GM23338 (cell line): ENCODE measurements at places on chromosomes 7 and 10.
A peak's percentile ranks its signal among the peaks of the same experiment; 100 is the strongest.

GRCh38 chr10:59373071-59373470 is 10.7 kb upstream of the FAM13C start:
- no peak for DNase-seq
- no peak overlapping the region for H3K27ac ChIP-seq
- no peaks in the 10 kb centered on the region for H3K4me1 ChIP-seq
- H3K4me3 ChIP-seq: no peak overlapping the region

- no peaks in the 10 kb centered on the region for H3K4me1 ChIP-seq
- H3K27me3 ChIP-seq: no peaks in the 10 kb centered on the region
- no peak overlapping the region for H3K27ac ChIP-seq
- no peak overlapping the region for H3K4me3 ChIP-seq
- no peak for DNase-seq
- no peaks in the 10 kb centered on the region for H3K36me3 ChIP-seq
These were observed 104.2 kb downstream of the ARID5B start for GRCh38 chr10:62005687-62006086.

DNA sequence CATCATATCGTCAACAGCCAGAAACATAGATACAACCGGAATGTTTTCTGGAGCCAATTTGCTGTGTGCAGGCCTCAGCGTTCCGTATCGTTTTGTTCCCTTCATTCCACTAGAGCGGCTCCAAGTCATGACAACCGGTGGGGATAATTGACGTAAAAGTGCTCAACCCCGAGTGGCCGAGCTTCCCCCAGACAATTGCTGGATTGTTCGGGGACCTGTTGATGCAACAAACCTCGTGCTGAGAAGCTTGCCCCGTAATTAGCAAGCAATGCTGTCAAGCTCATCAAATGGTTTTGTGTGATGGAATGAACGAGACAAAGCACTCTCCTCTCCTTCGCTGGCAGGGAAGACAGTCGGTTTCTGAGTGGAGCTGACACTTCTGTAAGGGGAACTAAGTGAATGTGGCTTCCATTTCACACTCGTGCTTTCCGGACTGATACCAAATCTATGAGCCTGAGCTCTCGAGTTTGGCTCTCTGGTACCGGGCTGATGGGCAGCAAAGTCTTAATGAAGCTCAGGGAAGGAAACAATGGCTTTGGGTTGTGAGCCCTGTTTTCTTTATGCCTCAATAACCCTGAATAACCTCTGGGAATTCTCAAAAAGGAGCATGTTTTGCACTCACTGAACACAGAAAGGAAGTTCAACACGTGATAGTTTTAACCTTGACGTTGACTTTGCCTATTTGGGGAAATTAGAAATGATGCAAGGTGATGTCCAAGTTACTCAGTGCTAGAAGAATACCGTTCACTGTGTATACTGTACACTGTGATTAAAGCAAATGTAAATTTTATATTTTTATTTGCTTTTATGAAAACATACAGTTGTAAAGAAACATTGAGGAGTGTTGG is 220.5 kb downstream of the BAMBI start:
- no peak for DNase-seq
- H3K27me3 ChIP-seq: no peaks in the 10 kb centered on the region
- H3K36me3 ChIP-seq: no peaks in the 10 kb centered on the region

DNA sequence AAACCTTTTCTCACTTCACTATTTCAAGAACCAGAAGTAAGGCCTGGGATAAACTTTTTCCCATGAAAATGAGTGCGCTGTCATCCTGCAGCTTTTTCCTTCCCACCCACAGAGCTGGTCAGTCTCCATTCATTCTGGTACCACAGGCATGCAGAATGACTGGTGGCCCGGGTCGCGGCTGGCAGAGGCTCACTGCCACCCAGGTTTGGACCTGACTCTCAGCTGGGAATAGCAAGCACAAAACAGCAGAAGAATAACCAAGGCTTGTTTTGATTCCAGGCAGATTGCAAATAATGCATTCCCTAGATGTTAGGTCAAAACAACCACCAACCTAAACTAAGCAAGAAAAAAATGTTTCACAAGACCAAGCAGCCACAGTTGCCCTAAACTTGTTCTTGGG is 190.5 kb upstream of the NRP1 start:
- DNase-seq: no peak
- no peaks in the 10 kb centered on the region for H3K27me3 ChIP-seq
- no peak overlapping the region for H3K27ac ChIP-seq
- no peaks in the 10 kb centered on the region for H3K36me3 ChIP-seq

DNA sequence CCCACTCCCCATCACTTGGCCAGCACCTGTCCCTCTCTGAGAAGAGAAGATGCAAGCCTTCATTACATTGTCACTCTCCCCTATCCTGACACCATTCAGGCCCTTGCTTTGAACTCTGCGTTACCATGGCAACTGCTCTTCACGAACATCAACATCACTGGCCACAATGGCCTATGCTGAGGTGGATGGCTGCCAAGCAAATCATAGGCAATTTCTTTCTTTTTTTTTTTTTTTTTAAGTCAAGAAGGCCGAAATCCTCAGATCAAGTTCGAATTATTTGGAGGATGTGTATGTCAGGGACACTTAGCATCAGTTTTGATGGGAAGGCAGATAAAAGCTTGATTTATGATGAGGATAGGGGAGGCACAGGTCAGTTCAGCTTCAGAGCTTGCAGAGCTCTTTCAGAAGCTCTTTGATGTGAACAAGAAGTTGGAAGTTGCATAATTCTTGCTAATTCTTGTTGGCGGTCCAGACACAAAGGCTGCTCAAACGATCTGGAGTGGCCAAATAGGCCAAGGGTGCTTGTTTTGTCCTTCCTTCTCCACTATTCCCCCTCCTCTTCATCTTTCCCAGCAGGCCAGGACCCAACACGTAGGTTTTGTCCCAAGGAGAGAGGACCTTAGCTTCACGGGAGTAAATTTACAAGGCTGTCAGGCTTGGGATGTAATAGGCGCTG is 179.9 kb upstream of the NPVF start:
- H3K4me1 ChIP-seq: no peaks in the 10 kb centered on the region
- no peaks in the 10 kb centered on the region for H3K36me3 ChIP-seq
- peak; percentile 74 for DNase-seq
- H3K4me3 ChIP-seq: no peak overlapping the region
- no peak overlapping the region for H3K27ac ChIP-seq

GRCh38 chr7:77247206-77247850 is 47.7 kb upstream of the FGL2 start:
- H3K4me1 ChIP-seq: peaks cover 11% of the 10 kb centered on the region
- H3K27me3 ChIP-seq: no peaks in the 10 kb centered on the region
- H3K4me3 ChIP-seq: no peak overlapping the region
- DNase-seq: peak; percentile 94

GRCh38 chr10:121368347-121369025 is 229.8 kb downstream of the FGFR2 start:
- no peaks in the 10 kb centered on the region for H3K4me1 ChIP-seq
- H3K4me3 ChIP-seq: no peak overlapping the region
- no peaks in the 10 kb centered on the region for H3K27me3 ChIP-seq
- DNase-seq: peak; percentile 6

GRCh38 chr10:69665474-69666320 is 35.6 kb downstream of the FAM241B start:
- no peak for DNase-seq
- no peak overlapping the region for H3K4me3 ChIP-seq
- H3K27ac ChIP-seq: no peak overlapping the region
- H3K36me3 ChIP-seq: no peaks in the 10 kb centered on the region
- H3K27me3 ChIP-seq: no peaks in the 10 kb centered on the region

DNA sequence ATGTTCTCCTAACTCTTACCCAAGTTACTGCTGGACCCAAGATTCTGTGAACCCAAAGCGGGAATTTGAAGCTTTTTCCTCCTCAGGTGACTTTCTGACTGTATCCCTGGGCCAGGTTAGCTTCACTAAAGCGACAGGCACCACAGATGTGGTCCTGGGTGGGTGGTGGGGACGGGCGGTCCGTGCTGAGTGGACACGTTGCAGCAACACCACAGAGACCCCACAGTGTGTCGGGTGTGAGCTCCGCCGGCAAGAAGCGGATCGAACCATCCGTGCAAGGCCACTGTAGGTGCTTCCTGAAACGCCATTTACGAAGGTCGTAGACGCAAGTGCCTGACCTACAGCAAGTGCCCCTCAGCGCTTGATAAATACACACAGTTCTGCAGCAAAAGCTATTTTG is 325.9 kb downstream of the ADARB2 start:
- no peak overlapping the region for H3K4me3 ChIP-seq
- no peak overlapping the region for H3K27ac ChIP-seq
- H3K4me1 ChIP-seq: no peaks in the 10 kb centered on the region

DNA sequence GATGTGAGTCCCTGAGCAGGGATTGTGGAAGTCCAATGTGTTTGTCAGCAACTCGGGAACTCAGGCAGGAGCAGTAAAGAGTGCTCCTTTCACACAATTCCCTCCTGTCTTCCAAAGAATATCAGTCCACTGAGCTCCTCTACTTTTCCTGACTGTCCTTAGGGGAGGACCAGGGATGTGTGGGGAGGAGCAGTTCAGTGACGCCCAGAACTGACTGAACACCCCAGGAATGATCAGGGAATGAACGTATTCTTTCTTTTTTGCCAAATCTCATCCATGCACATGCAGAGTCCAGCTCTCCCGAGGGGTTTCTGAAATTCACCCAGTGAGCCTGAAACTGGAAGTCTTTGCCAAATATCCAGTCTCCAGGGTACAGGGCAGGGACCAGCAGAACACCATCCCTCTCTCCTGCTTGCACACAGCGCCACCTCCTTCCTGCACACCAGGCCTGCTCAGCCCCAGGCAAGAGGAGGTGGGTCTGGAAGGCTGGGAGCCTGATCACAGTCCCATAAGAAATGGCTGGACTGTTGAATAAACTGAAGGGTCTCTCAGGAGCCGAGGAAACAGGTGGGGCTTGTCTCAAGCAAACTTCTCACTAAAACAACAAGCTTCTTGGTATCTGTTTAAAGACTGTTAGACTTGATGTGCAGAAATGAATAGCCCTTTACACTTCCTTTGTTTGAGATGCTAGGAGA is 294.7 kb downstream of the C7orf25 start:
- no peaks in the 10 kb centered on the region for H3K27me3 ChIP-seq
- H3K4me1 ChIP-seq: peaks cover 10% of the 10 kb centered on the region; the same call in 1 of the 2 replicates
- no peak overlapping the region for H3K27ac ChIP-seq

DNA sequence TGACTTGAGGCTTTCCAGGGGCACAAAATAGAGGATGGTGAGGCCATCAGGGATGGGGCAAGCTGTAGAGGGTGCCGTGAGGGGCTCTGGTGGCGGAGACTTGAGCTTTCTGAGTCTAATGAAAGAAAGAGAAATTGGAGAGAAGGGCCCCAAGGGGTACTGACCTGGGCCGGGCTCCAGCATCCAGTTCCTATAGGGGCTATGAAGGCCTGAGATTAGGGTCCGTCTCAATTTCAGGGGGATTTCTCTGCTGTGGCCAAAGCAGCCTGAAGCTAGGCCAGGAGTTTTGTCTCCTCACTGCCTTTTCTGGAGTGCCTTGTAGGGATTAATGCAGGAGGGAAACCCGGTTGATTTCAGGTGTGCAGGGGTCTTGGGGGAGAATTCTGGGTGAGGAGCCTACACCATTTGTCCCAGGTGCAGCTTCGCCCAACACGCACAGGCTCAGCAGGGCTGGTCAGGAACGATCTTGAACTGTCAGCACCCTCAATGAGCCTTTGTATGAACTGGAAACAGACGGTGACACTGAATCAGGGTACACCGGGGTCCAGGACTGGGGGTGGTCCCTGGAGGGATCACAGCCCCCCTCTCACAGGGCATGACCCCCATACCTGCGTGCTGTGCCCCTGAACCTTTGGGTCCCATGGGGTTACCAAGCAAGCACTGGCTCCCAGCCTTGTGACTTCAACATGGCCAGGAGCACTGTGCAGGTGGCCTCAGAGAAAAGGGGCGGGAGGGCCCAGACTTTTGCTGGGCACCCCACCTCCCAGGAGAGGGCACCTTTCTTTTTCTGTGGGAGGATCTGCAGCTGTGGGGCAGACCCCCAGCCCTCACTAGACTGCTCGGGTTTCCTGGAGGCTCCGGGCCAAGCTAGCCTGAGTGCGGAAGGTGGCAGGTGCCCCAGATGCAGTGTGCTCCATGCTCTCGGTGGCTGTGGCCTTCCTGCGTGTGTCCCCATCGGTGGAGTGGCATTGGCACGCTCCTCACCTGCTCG is 122.9 kb upstream of the RET start:
- no peak for DNase-seq
- H3K27ac ChIP-seq: no peak overlapping the region
- H3K36me3 ChIP-seq: no peaks in the 10 kb centered on the region

GRCh38 chr10:60952846-60953220 is 8.8 kb upstream of the RHOBTB1 start:
- DNase-seq: no peak
- H3K4me1 ChIP-seq: no peaks in the 10 kb centered on the region
- H3K4me3 ChIP-seq: no peak overlapping the region

DNA sequence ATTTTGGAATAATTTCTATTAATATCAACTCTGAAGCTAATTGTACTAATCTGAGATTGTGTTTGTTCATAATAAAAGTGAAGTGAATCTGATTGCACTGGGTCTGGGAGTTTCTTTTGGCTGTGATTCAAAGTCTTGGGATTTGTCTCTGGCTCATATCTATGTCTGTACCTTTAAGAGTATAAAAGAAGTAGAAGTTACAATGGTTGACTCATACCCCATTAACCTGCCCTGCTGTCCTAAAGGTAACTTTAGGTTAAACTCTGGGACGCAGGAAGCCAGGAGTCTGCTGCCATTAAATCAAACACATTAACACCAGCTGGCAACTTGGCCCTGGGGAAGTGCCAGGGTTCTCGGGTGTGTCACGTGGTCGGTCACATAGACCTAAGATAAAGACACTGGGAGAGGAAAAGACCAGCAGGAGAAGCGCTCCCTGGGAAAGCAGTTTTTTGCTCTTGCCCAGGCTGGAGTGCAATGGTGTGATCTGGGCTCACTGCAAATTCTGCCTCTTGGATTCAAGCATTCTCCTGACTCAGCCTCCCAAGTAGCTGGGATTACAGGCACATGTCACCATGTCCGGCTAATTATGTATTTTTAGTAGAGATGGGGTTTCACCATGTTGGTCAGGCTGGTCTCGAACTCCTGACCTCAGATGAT is 17.8 kb downstream of the SCD start:
- no peak overlapping the region for H3K4me3 ChIP-seq
- H3K27ac ChIP-seq: peak overlapping the region; percentile 88
- peaks cover 29% of the 10 kb centered on the region for H3K36me3 ChIP-seq
- H3K4me1 ChIP-seq: peaks cover 6% of the 10 kb centered on the region
- no peaks in the 10 kb centered on the region for H3K27me3 ChIP-seq

DNA sequence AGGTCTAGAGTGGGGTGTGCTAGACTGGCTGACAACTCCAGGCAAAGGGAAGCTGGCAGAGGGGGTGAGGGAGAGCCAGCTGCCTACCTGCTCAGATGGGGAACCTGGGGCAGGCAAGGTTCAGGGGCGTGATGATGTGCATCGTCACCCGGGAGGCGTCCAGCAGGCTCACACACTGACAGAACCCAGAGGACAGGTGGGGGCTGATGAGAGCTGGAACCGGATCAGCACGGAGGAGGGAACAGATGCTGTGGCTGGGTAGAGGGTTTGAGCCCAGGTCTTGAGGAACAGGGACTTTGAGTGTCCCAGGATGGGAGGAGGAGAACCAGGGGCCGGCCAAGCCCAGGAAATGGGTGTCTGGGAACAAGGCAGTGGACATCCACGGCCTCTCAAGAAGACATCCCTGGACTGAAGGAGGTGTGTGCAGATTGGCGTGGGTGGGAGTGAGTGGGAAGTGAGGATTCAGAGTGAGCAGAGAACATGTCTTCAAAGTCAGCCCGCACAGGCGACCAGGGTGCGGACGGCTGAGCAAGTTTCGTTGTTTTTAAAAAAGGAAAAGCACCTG is 3.9 kb downstream of the RASGEF1A start:
- no peak for DNase-seq
- H3K27me3 ChIP-seq: peaks cover 29% of the 10 kb centered on the region
- H3K4me1 ChIP-seq: no peaks in the 10 kb centered on the region; the same call in 1 of the 2 replicates
- no peak overlapping the region for H3K4me3 ChIP-seq
- no peaks in the 10 kb centered on the region for H3K36me3 ChIP-seq

GRCh38 chr10:1594372-1595241 is 142.7 kb downstream of the ADARB2 start:
- no peak for DNase-seq
- no peaks in the 10 kb centered on the region for H3K27me3 ChIP-seq
- H3K27ac ChIP-seq: no peak overlapping the region
- 0 out of 2 replicates have a peak, but pooled peaks cover 4% of the 10 kb centered on the region for H3K36me3 ChIP-seq
- H3K4me3 ChIP-seq: no peak overlapping the region
